ENCODE measurements at places on chromosomes 7 and 10.

GRCh38 chr7:14196555-14196954 is 207.1 kb upstream of the ETV1 start:
- DNase-seq, result no peak

DNA sequence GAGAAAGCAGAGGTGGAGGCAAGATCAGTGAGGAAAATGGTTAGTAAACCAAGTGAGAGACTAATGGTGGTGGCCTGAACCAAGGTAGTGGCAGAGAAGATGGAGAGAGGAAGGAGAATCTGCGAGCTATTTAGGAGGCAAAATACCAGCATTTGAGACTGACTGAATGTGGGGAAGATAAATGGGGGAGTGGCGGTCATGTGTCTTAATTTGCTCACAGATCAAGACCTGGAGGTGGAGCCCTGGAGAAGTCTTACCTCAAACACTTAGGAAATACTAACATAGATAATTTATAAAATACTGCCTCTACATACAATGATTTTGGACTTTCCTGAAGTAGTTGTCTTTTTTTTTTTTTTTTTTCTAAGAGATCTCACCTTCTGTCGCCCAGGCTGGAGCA is 34.7 kb downstream of the ICA1 start:
- DNase-seq, result no peak

DNA sequence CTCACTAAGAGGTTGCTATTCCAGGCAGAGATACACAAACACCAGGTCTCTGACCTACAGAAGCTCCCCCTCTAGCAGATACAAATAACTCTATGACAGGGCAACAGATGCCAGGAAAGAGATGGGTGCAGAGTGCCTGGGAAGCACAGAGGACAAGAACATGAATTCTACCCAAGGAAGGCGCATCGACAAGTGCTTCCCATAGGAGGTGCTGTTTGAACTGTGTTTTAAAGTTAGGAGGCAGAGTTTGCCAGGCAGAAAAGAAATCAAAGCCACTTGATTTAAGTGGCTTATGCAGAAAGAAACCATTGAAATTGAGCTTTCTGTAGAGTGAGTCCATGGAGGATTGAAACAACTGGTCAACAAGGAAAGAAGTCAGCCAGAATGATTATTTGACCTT is 35.3 kb upstream of the EGR2 start:
- no peak for DNase-seq

DNA sequence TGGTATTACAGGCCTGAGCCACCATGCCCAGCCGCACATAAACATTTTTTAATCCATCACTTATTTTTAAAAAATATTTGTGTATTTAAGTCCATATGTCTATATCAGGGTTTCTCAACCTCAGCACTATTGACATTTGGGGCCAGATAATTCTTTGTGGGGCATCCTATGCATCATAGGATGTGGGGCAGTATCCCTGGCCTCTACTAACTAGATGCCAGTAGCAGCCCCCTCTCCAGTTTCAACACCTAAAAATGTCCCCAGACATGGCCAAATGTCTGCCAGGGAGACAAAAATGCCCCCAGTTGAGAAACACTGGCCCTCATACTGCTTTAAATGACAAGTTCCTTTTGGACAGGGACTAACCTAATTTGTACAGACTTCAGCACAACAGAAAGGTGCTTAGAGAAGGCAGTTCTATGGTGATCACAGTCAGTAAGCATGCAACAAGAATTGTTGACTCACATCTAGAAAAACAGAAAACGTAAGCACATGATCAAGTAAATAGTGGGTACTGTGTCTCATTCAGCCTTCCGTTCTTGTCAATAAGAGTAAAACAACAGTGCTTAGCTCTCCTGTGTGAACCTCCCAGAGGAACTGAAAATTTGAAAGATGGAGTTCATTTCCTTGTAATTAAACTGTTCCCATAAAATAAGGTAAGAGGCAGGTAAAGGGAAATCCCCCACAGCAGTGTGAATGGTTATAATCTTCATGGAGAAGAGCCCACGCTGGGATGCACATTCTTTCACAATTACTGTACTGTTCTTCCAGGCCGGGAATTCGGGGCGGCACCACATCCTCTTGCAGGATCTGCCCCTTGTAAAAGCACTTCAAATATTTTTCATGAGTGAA is 17.3 kb upstream of the ADRB1 start:
- DNase-seq, result no peak

DNA sequence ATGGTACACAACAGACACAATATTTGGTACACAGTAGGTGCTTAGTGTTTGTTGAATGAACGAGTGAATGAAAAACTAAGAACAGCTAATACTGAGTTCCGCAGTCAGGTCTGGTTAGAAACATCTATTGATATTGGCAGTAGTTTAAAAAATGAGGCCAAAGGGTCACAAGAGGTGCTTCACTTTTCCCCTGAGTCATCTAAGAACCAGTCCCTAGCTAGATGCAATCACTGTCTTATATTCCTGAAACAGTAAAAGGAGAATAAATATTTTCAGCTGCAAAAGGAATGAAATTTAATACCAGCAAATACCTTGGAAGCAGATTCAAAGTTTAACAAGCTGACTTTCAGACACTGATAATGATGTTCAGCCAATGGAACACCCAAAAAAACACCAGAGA is 54.5 kb downstream of the SCRN1 start:
- no peak for DNase-seq

GRCh38 chr10:22505911-22506685 is 160.8 kb downstream of the SPAG6 start:
- no peak for DNase-seq

DNA sequence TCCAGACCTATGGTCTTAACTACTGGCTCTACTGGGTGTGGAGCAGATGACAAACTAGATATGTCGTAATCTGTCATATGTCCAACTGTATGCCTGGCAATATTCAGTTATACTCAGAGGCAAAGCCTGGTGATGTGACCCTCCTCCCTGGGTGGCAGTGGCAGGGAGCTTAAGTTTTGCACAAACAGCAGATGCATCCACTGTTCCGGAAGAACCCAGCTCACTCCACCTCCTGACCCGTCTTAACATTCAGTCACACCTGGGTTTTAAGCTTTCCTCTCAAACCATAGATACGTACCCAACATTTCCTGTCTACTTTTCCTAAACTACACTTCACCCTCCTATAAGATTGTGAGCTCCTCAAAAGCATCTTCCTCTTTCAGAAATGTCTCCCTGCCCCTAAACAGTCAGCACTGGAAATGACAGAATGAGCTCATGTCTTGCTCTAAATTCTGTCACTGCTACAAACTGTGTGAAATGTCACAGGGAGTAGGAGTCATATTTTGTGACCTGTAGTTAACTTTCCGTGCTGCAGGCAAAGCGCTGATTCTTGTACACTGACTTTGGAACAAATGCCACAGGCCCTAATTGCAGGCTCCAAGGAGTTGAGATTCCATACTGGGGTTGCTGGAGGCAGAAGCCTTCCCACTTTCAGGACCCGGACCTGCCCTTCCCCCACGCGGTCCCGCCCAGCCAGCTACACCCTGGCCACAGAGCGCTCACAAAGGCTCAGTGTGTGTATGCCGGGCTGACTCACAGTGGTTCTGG is 23.9 kb downstream of the SCD start:
- peak; percentile 67 for DNase-seq

GRCh38 chr10:79411546-79412495 is 33.6 kb downstream of the ZCCHC24 start:
- peak; percentile 81 for DNase-seq

- no peak for DNase-seq
Observed at GRCh38 chr10:5890452-5890915, 441 bp downstream of the FBH1 start.

DNA sequence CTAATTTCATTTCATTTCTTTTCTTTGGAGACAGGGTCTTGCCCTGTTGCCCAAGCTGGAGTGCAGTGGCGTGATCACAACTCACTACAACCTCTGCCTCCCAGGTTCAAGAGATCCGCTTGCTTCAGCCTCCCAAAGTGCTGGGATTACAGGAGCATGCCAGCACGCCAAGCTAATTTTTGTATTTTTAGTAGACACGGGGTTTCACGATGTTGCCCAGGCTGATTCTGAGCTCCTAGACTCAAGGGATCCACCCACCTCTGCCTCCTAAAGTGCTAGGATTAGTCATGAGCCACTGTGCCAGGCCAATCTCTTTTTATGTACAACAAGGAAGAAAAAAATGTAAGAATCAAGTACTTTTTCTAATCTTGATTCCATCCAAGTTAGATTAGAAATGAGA is 10.7 kb upstream of the KMT2E start:
- DNase-seq, result peak; percentile 80

GRCh38 chr7:88357781-88358525 is 51.3 kb upstream of the STEAP4 start:
- no peak for DNase-seq

DNA sequence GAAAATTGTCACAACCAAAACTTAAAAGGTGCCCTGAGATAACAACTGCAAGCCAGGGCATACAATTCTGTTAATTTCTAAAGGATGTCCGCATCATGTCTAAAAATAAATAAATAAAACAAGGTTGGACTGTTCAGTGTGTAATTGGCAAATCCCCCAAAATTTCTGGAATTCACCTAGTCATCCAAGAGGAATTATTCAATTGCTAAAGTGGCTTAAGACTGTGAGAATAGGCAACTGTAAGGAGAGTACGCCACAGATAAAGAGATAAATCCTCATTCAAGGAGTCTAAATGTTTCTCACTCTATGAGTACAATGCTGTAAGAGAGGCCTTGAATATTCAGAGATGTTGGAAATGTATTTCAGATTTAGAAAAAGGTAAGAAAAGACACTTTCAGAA is 37.2 kb downstream of the PIK3AP1 start:
- no peak for DNase-seq

DNA sequence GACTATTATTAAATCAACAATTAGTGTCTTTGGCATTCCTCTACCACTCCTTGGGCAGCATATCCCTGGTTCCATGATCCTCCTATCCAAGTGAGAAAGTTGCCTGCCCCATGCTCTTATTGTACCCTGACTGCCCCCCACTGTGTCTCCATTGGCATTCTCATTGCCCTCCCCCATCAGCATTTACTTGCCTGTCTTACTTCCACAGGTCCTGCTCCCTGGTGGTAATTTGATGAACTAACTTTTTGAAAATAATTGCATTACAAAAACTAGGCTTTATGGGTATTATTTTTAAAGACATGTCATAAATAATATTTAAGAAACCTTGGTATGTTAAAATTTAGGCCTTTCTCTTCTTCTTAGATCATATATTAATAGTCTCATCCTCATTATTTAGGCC is 346.4 kb downstream of the PCLO start:
- no peak for DNase-seq

GRCh38 chr10:27207350-27207749 is 33.2 kb downstream of the ACBD5 start:
- DNase-seq, result no peak

GRCh38 chr7:35015346-35015859 is 21.9 kb downstream of the DPY19L1 start:
- no peak for DNase-seq

DNA sequence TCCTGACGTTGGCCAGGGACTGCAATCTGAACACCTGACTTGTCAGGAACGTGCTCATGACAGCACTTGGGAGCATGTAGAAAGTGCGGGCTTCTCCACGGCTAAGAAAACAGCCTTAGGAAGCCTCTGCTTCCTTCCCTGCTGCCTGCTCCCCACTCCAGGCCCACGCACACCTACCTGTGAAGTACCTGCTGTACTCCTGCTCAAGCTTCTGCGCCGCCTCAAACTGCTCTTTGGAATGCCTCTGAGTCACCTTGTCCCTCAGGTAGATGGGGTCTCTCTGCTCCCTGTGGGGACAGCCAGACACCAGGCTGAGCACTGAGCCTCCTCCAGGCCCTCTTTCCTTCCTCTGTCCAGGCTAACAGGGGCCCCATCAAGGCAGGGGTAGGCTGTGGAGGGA is 132.7 kb downstream of the DLG5 start:
- DNase-seq, result no peak

GRCh38 chr7:133795068-133795665 is 332.0 kb upstream of the LRGUK start:
- DNase-seq, result no peak

DNA sequence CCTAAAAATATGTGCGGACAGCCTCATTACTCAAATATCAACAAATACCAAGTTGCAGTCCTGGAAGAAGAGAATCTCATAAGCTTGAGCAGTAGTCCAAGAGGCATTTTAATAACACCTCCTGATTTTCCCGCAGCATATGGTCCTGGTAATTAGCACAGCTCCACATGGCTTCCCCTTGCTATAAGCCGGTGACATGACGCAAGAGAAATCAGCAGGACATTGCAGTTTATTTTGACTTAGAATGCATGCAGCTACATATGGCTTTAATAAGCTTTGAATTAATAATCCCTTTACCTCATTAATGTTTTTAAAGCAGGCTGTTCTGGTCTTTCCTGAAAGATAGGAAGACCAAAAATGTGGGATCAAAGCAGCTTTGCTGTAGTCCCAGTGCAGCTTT is 137.6 kb downstream of the RAMP3 start:
- no peak for DNase-seq

- no peak for DNase-seq
Observed at GRCh38 chr7:116782177-116782711, 80.1 kb upstream of the CAPZA2 start.

DNA sequence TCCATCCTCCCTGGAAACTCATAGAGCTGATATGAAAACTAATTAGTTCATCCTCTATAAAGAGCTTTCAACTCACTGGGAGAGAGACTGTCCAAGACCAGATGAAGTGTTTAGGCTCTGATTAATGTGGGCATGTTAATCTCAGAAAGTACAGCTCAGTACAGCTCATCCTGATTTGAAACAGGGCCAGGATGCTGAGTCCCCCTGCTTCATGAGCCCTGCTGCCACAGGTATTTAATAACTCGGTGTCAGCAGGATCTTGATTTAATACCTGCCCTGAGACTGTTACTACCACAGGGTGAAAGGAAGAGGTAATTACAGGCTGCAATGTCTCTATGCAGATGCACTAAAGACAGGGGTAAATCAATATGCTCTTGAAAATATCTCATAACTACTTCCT is 10.8 kb downstream of the LMOD2 start:
- no peak for DNase-seq

DNA sequence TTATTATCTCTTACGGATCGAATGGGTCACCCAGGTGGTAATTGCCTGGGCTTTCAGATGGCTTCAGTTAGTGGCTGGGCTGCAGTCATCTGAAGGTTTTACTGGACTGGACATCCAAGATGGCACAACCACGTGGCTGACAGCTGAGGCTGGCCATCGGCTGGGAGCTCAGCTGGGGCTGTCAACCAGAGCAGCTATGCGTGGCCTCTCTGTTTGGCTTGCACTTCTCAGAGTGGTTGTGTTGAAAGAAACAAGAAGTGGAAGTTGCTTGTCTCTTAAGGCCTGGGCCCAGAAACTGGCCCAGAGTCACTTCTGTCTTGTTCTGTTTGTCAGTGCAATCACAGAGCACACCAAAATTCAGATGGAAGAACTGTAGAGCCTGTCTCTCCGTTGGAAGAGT is 5.7 kb upstream of the GDI2 start:
- DNase-seq, result no peak

- no peak for DNase-seq
Observed at GRCh38 chr10:120369856-120370276, 87.2 kb upstream of the PLPP4 start.

- DNase-seq, result no peak
Observed at GRCh38 chr10:25851548-25851947, 82.5 kb upstream of the MYO3A start.

All from posterior cingulate gyrus (tissue), 11 donors.